Activated CD4-positive, alpha-beta T cell treated with anti-CD3 and anti-CD28 coated beads, Interleukin-2, amount 10 ng/mL, durations not matched to agents 7 days and 5 days (primary cell): ENCODE measurements at places on chromosomes 7 and 10. TPM values are rescaled to one million over a fixed set of nuclear protein-coding genes. Genes with fewer than 3 reads are reported as not detected.

DNA sequence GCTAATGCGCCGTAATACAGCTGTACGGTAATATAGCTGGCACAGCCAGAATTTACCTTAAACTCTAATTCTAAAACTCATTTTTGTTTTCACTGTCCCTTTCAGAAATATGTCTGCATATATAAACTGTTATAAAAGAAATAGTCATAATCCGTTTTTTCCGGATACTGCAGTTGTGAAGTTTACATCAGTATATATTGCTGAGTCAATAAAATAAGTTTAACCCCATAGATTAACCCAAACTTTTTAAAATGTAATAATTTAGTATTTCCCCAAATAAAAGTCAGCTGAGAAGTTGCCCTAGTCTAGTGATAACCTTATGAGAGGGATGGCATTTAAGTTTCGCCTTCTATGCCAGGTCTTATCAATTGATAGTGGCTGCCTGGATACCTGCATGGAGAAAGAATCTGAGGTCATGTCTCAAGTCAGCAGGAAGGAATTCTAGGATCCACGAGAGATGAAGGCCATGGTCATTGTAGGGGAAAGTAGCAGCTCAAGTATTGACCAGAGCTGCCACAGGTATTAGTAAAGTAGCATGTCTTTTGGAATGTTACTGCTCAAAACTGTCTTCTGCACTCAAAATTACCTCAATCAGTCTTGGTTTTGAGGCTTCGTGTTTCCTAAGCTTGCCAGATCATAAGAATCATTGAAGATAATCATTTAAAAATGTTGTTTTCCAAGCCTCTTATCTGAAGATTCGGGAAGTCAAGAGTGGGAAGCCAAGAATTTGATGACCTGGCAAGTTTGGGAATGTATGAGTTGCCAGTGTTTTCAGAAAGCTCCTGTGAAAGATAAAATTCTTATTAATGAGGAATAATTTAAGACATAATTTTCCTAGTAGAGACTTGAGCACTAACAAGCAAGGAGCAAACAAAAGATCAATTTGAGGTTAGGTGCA lies 10.8 kb downstream of the PRPS1L1 start:
- H3K4me1 ChIP-seq = no peaks in the 10 kb centered on the region
- no peaks in the 10 kb centered on the region for H3K36me3 ChIP-seq
- H3K27me3 ChIP-seq = no peaks in the 10 kb centered on the region
- H3K27ac ChIP-seq = no peak overlapping the region

GRCh38 chr7:1917221-1918062 lies 247.4 kb downstream of the ELFN1 start:
- H3K27me3 ChIP-seq = peaks cover 10% of the 10 kb centered on the region
- peaks cover 16% of the 10 kb centered on the region for H3K36me3 ChIP-seq
- peaks cover 46% of the 10 kb centered on the region for H3K4me1 ChIP-seq
- peak overlapping the region; percentile 36 for H3K27ac ChIP-seq
- no peak for DNase-seq

DNA sequence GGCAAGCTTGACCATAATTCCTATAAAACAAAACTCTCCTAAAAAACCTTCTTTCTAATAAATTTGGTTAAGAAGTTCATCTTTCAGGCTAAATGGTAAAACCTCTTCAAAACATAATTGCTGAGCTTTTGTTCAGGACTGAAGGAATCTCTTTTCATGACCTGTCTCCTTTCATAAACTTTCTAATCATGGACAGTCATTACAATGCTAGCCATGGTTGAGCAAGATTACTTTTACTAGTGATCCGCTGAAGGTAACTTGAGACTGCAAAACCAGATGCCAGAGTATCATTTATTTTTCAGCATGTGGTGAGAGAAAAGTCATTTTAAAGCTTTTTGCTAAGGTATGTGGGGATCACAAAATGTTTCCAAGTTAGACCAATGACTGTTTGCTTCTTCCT lies 186.4 kb upstream of the RHOBTB1 start:
- no peak overlapping the region for H3K27ac ChIP-seq
- DNase-seq = no peak
- peaks cover 4% of the 10 kb centered on the region for H3K4me1 ChIP-seq
- H3K4me3 ChIP-seq = no peak overlapping the region
- H3K27me3 ChIP-seq = no peaks in the 10 kb centered on the region

DNA sequence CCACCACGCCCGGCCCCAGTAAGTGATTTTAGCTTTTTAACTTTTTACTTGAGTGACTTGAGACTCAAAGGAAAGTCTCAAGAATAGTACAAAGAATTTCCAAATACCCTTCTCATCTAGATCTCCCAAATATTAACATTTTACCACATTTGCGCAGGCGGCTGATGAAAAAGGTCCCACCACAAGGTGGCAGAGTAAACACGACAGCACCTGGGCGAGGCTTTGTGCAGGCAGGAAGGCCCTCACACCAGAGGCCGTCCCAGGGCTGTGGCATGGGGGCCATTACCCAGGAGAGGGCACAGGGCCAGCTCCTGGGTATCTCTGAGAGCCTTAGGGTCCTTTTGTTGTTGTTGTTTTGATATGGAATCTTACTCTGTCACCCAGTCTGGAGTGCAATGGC lies 50.0 kb upstream of the WIPI2 start:
- peaks cover 2% of the 10 kb centered on the region for H3K36me3 ChIP-seq
- H3K27me3 ChIP-seq = peaks cover 2% of the 10 kb centered on the region
- peak; percentile 26 for DNase-seq
- H3K4me3 ChIP-seq = no peak overlapping the region

- H3K27me3 ChIP-seq = no peaks in the 10 kb centered on the region
- H3K36me3 ChIP-seq = no peaks in the 10 kb centered on the region
- DNase-seq = no peak
- H3K4me1 ChIP-seq = peaks cover 4% of the 10 kb centered on the region
Observed at GRCh38 chr10:124532106-124532641, 70.6 kb downstream of the LHPP start.

Gene GIMAP4
- total RNA-seq = 311 TPM

Gene AGR2
- not detected for total RNA-seq
